Stimulated activated CD4-positive, alpha-beta T cell treated with anti-CD3 and anti-CD28 coated beads, TNF-alpha, amount 100 ng/mL, for 24 hours (primary cell): ENCODE measurements at places on chromosomes 4 and X.
A peak's percentile ranks its signal among the peaks of the same experiment; 100 is the strongest.

- DNase-seq = no peak
These were observed 351.7 kb downstream of the PPP3CA start for GRCh38 chr4:100995671-100996070.

DNA sequence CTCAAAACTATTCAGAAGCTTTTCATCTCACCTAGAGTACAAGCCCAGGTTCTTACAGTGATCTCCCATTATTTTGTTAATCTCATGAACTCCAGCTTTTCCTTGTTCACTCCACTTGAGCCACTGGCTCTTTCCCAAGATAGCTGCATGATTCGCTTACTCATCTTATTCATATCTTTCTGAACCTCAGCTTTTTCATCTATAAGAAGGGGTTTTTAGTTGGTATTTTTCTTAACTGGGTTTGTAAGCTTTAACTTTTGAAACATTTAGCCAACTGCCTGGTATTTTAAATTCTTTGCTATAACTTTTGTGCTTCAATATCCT, 24.0 kb downstream of the GIMD1 start:
- DNase-seq = no peak

- no peak for DNase-seq
These were observed 4.8 kb downstream of the CAPN6 start for GRCh38 chrX:111265486-111265885.

- DNase-seq = no peak
These were observed 94.2 kb upstream of the CENPE start for GRCh38 chr4:103292373-103292772.

GRCh38 chr4:151905197-151905596, 144.4 kb upstream of the GATB start:
- DNase-seq = no peak

GRCh38 chrX:137195991-137196390, 162.2 kb upstream of the GPR101 start:
- DNase-seq = no peak

DNA sequence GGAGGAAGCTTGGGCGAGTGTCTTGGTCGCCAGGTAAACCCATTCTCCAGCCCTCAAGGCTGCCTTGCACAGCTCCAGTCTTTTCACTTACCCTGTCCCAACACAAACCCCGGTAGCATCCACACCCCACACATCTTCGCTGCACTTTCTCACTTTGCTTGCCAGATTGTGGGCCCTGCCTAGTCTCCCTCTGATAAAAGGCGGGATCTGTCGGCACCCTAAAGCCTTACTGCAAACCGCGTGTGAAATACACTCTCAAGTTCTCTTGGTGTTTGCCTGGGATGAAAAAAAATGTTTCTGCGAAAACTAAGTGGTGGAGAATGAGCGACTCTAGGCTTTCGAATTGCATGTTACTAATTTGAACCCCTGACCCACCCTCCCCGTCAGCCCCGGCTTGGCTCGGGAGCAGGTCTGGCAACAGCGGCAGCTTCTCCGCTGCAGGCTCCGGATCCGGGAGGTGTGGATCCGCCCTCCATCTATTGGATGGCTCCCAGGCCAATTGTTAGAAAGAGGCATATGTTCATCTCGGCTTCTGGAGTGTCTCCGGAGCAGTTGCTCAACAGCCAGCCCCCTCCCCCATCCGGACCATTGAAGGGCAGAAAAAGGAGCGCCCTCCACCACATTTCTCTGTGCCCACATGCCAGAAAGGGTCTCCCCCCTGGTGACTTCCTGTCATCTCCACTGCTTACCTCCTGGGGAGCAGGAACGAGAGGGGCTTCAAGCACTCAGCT, 3.0 kb upstream of the CITED1 start:
- DNase-seq = no peak

DNA sequence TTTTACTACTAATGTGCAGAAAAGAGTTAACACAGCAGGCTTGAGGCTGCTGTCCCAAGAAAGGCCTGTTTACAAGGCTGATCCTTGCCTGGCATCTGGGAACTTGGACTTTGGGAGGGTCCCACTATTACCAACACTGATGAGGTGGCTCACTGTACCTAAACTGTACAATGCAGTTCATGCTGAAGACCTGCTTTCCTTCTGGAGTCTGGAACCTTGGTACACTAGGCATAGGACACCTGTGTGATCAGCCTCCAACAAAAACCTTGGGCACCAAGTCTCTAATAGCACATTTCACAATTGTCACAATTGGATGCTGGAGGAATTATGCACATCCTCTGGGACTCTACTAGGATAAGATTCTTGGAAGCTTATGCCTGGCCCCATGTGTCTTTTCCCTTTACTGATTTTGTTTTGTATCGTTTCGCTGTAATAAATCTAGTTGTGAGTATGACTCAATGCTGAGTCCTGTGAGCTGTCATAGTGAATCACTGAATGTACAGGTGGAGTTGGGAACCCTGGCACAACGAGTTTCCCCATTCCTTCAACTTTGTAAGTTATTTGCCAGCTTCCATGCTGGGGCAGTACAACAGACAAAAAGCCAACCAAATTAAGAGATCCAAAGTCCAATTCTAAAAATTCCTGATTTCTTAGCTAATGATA, 45.9 kb downstream of the TEC start:
- no peak for DNase-seq

GRCh38 chrX:29382811-29383210, 795.6 kb downstream of the IL1RAPL1 start:
- DNase-seq = no peak

DNA sequence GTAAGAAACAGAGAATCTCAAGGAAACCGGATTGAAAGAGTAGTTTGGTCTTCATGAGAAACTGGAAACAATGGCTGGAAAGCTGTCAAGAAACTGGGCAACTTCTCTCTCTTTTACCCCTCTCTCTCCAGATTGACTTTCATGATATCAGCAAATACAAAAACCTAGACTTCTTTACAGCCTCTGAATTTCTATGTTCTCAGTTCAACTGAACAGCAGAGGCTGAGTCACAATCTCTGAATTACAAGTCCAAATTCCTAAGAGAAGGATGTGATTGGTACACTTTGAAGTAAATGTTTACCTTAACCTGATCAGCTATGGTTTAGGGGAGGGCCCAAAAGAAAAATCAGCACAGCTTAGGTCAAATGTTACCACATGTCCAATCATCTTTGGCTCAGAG, 974.9 kb downstream of the RPA4 start:
- no peak for DNase-seq

DNA sequence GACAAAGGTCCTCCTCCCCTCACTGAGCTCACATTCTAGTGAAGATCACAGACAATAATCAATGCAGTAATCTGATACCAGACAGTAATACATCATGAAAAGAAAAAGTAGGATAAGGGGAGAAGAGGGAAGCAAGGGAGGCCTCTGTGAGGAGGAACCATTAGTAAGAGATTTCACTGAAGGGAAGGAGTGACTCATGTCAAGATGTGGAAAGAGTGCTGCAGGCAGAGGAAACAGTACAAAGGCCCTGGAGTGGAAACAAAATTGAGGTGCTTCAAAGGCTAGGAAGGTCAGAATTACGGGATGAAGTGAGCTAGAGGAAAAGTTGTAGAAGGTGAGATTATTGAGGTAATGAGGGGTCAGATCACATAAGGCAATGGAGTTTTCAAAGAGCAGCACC, 38.1 kb downstream of the LAMTOR3 start:
- no peak for DNase-seq

DNA sequence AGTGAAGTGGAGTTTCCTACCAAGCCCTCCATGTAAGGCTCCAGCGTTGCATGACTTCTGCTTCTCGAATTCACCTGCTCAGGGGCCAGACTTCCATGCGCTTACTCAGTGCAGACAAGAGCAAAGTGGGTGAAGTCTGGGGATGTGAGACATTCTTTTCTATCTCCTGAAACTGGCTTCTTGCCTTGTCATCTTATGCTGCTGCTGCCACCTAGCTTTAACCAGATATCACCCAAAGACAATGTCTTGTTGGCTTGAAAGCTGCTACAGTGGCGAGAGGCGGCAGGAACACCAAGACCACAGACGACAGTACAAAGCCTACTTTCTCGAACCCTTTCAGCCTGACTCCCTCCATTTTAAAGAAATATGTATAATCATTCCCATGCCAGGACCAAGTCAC, 103.6 kb upstream of the ADGRG2 start:
- DNase-seq = no peak

GRCh38 chrX:77740376-77740905, 45.6 kb downstream of the ATRX start:
- DNase-seq = no peak

- no peak for DNase-seq
These were observed 584 bp downstream of the TMEM271 start for GRCh38 chr4:575281-576141.

DNA sequence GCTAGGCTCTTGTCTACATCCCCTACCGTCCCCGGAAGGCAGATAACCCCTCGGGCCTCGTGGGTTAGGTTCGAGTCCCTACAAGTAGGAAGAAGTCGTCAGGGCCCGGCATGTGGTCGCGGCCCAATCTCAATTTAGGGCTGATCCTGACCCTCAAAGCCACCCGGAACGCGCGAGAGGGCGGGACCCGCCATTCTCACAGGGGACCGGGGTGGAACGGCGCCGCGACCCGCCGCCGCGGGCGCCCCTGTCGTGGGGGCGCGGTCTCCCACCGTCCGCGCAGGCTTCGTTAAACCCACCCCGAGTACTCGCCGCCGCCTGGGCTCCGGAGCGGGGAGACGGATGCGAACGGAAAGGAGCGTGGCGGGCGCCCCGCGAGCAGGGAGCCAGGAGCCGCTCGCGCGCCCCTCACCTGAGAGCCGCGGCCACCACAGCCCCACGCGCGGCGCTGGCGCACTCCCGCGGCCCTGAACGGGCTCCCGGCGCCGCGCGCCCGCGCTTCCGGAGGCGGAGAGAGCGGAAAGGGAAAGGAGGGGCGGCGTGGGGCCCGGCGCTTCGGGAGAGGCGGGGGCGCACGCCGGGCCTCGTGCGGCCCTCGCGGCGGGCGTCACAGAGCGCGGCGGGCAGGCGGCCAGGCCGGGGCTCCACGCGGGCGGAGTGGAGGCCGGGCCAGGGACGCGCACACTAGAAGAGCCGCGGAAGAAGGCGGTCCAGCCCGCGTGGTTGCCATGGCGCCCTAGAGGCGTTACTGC, at the start of gene CFAP97:
Gene CFAP97, minus strand, starts transcription at position 515 of the 752 bp plus-strand sequence. CDS start 12,804 bp downstream, outside the sequence.
- DNase-seq = peak; percentile 66

GRCh38 chr4:138522366-138522765, 280.2 kb upstream of the SLC7A11 start:
- no peak for DNase-seq

GRCh38 chrX:154714925-154715324, 36.0 kb downstream of the GAB3 start:
- no peak for DNase-seq

DNA sequence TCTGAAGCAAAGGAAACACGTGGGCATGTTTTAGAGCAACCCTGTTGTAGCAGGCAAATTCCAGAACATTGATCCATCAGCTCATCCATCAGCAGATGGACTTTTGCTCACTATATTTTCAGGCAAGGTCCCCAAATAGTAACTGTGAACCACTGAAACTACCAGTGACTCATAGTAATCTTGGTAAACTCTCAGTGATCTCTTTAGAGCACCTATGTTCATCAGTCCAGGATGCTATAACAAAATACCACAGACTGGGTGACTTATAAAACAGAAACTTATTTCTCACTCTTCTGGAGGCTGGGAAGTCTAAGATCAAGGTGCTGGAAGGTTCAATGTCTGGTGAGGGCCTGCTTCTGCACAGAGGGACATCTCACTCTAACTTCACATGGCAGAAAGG, 28.9 kb upstream of the BTC start:
- no peak for DNase-seq

GRCh38 chrX:108162265-108162664, 70.7 kb downstream of the ATG4A start:
- DNase-seq = no peak

- no peak for DNase-seq
These were observed 60.5 kb downstream of the MSX1 start for GRCh38 chr4:4919927-4920326.

DNA sequence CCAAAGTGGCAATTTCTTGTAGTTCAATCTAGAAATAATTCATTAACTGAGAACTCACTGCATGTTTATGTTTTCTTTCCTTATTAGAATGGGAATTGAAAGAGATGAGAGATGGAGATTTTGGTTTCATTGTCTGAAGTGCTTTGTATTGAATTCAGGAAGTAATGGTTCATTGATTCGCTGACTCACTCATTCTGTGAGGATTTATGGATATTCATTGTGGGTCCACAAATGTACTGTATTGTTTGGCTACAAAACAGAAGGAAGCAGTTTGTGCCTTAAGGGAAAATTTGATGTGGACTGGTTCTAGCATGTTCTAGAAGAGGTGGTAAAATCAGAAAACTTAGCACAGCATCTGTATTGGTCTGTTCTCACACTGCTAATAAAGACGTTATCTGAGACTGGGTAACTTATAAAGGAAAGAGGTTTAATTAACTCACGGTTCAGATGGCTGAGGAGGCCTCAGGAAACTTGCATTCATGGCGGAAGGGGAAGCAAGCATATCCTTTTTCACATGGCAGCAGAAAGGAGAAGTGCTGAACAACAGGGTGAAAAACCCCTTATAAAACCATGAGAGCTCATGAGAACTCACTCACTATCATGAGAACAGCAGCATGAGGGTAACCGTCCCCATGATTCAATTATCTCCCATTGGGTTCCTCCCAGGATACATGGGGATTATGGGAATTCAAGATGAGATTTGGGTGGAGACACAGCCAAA, 132.3 kb upstream of the VCX3A start:
- no peak for DNase-seq

DNA sequence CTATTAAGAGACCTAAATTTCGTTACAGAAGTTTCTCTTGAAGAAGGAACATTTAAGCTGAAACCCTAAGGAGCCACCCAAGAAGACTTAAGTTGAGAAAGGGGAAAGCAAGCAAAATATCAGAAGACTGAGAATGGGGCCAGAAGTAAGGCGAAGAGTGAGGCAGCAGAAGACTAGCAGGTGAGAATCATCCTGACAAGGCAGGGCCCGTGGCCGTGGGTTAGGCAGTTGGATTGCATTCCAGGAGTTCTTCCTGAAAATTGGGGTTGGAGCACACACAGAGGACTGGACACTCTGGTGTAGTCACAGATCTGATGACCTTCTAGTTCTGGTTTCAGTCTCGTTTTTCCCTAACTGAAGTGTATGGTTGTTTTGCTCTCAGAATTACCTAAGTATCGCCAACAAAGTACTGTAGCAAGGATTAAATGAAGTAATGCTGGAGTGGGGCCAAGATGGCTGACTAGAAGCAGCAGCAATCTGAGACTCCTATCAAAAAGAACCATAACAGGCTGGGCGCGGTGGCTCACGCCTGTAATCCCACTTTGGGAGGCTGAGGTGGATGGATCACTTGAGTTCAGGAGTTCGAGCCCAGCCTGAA, 94.4 kb upstream of the GUCY1A1 start:
- no peak for DNase-seq

DNA sequence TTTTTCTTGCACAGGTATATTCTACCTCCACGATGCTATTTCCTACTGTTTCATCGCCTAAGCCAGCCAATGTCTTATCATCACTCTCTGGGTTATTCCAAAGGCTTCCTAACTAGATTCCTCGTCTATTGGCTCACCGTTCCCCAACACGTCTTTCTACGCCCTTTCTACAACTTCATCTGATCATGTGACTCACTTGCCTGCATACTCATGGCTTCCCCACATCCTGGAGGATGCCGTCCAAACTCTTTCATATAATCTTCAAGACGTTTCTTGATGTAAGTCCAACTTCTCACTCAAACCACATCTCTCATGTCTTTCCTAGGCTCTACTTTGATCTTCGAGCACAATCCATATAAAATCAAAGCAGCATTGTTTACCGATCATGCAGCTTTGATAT, 322.0 kb upstream of the PPARGC1A start:
- DNase-seq = no peak
